AML-193 (cell line): ENCODE measurements at places on chromosomes 6 and 20.

GRCh38 chr6:13282393-13283069 lies 45.8 kb downstream of the TBC1D7 start:
- DNase-seq, result no peak

- no peak for DNase-seq
Measured at GRCh38 chr20:43508106-43508505, 609 bp downstream of the L3MBTL1 start.

DNA sequence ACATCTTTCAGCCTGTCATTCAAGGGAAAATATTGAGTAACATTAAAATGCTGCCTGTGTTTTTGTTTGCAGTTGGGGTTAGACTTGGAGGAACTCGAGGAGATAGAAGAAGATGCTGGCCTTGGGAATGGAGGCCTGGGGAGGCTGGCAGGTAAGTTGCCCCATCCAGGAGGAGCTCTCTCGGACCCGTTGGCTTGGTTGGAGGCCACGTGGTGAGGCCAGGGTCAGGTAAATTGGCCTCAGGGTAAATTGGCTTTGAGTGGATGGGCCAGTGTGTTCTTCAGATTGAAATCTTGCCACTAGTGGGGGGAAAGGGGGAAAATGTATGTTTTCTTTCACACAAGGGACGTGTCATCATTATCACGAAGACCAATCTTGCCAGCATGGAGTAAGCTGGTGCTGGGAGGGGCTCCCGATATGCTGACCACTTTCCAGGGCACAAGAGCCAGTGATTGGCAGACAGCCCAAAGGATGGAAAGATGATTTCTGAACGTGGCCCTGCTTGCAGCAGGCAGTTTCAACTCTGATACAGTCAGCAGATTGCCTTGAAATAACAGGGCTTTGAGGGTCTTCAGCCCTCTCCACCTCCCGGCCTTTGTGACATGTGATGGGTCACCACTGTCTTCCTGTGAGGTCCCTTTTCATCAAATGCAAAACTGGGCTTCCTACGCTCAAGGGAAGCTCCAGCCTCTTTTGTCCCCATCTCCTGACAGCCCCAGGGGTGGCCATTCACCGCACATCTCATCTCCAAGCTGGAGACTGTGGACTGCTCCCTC lies 21.4 kb downstream of the PYGB start:
- no peak for DNase-seq

DNA sequence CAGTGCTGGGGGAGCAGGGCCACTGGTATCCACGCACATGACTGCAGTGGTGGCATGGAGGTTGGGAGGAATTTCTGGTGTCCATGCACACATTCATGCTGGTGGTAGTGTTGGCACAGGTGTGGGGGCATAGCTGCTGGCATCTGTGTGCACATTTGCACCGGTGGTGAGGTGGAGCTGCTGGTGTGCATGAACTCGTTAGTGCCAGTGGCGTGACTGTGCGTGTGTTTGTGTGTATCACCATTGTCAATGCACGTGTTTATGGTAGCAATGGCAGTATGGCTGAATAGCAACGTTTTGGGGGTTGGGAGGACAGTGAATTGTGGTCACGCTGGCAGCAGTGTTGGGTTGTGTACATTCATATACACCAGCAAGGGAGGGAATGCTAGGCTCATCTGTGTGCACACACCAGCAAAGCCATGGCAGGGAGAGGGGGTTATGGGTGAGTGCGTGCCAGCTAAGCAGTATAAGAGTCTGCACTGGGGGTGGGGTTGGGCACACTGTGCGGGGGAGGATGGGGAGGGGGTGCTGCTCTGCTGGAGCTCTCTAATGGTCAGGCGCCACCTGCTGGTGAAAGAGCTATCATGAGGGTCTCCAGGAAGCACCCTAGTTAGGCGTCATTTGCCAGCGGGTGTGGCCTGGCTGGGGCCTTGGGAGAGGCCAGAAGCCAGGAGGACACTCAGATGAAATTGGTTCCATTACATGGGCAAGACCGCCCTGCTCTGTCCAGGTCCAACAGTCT lies 626.1 kb upstream of the ID4 start:
- no peak for DNase-seq

DNA sequence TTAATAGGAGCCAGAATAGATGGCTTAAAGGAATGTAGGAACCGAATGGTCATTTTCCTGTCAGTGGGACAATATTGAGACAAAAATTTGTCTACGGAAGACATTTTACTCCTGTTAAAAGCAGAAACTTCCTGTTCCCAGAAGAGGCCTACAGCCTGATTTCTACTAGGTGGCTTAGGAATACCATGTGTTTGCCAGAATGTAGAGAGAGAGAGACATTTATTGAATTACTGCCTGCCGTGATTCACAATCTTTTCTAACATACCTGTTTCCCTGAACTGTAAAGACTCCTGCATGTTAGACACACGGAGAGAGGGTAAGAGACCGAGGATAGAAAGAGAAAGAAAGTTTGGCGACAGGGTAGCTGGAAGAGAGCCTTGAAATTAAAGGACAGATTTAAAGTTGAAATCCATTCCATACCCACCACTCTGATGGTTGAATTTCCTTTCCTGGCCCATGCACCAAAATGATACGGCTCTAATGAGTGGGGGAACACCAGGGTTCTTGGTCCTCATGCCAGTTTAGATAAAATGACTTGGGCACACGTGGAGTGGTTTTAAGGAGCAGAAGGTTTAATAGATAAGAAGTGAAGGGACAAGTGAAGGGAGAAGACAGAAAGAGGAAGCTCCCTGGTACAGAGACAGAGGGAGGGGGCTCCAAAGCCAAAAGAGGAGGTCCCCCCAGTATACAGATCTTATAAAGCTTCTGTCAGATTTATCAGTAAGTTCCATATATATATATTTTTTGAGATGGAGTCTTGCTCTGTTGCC lies 22.5 kb downstream of the NCOA3 start:
- DNase-seq, result no peak

GRCh38 chr6:8436966-8437365 lies 1.6 kb upstream of the SLC35B3 start:
- DNase-seq, result no peak

- no peak for DNase-seq
Measured at GRCh38 chr20:10260316-10260715, 41.7 kb downstream of the SNAP25 start.

- no peak for DNase-seq
Measured at GRCh38 chr6:148760568-148761526, 14.0 kb downstream of the UST start.

DNA sequence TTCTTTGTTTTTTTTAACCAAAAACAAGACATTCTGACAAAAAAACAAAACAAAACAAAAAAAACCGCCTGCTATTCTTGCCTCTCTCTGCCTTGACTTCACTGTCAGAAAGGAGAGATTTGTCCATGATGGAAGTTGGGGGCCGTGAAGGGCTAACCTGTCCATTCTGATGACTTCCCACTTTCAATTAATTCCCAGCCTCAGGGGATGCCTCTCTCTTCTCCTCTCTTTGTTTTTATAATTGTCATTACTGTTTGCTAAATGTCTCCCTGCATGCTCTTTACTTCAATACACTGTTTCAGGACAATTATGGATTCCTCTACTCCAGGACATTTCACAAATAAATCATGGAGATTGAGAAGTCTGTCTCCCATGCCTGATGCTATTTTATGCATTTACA lies 130.5 kb upstream of the CNR1 start:
- no peak for DNase-seq

DNA sequence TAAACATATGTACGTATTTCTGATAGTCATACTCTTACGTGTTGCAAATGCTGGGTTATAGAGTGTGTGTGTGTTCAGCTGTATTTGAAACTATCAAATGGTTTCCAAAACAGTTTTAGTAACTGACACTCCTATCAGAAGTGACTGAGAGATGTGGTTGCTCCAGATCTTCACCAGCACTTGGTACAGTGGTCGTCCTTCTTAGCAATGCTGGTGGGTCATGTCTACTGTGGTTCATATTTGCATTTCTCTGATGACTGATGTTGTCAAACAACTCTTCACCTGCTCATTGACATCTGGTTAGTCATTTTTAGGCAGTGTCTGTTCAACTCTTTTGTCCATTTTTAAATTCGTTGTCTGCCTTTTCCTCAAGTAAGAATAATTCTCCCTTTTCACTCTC lies 259.3 kb downstream of the KIF16B start:
- no peak for DNase-seq

DNA sequence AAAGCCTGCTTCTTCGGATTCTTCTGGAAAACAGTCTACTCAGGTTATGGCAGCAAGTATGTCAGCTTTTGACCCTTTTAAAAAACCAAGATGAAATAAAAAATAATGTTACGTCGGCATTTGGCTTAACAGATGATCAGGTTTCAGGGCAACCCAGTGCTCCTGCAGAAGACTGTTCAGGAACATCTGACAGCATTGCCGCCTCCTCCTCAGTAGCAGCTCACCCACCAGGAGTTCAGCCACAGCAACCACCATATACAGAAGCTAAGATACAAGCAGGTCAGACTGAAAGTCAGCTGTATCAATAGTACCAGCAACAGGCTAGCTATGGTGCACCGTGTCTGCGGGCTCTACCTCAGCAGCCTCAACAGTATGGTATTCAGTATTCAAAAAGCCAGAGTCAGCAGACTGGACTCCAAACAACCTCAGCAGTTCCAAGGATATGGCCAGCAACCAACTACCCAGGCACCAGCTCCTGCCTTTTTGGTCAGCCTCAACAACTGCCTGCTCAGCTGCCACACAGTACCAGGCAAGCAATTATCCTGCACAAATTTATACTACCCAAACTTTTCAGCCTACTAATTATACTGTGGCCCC lies 51.9 kb downstream of the BTBD9 start:
- no peak for DNase-seq

DNA sequence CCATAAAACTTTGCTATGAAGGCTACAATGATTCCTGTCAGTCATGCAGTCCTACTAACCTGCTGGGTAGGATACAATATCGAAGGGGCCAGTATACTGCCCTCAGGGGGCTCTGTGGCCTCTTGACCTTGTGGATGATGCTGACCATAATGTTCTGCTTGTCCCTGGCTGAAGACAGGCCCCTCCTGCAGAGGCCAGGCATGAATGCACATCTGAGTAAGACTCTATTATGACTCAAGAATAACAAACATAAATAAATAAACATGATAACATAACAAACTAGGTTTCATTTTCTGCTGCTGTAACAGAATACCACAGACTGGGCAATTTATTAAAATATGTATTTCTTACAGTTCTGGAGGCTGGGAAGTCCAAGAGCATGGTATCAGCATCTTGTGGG lies 44.0 kb upstream of the POU5F1 start:
- DNase-seq, result no peak

GRCh38 chr20:36377348-36378326 lies 71.5 kb downstream of the DLGAP4 start:
- DNase-seq, result no peak

DNA sequence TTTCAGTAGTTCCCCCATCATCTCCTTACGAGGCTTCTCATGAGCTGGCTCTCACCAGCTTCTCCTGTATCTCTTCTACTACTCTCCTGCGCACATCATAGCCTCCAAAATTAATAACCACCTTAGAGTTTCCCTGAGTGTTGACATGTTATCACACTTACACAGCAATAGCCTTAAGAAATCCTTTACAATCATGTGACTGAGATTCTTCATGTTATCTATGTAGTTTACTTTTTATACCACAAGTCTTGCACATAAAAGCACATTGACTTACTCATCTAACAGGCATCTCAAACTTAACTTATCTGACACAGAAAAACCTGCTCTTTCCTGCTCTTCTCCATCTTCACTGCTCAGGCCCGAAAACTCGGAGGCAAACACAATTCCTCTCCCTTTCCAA lies 103.7 kb upstream of the TAB2 start:
- no peak for DNase-seq

DNA sequence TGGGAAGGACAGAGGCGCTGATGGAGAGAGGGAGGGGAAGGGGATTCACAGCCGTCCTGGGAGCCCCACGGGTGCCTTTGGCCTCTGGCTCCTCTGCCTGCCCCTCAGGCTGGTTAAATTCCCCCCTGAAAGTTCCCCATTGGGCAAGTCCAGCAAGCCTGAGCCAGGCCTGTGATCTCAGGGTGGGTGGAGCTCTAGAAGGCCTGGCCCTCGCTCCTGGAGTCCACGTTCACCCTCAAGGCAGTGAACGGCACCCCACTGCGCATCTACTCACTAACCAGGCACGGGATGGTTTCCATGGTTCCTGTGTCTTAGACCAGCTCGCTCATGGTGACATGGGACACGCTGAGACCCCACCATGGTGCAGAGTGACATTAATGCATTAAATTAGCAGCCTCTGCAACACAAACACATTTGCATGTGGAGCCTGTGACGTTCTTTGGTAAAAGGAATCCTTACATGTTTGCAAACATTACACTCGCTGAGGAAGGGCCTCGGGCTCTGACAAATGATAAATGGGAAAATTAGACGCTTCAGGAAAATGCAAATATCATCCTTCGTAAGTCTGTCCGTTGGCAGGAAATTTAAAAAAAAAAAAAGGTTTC lies 452.7 kb downstream of the PREX1 start:
- DNase-seq, result no peak

GRCh38 chr6:75094614-75095200 lies 111.1 kb downstream of the COL12A1 start:
- no peak for DNase-seq

- DNase-seq, result peak; percentile 99
Measured at GRCh38 chr6:16752206-16752866, 8.9 kb downstream of the ATXN1 start.

- DNase-seq, result no peak
Measured at GRCh38 chr6:72792692-72793091, 170.8 kb downstream of the KCNQ5 start.

- DNase-seq, result no peak
Measured at GRCh38 chr6:4157506-4157905, 22.1 kb upstream of the ECI2 start.

GRCh38 chr6:18090349-18090786 lies 32.1 kb downstream of the NHLRC1 start:
- DNase-seq, result no peak

DNA sequence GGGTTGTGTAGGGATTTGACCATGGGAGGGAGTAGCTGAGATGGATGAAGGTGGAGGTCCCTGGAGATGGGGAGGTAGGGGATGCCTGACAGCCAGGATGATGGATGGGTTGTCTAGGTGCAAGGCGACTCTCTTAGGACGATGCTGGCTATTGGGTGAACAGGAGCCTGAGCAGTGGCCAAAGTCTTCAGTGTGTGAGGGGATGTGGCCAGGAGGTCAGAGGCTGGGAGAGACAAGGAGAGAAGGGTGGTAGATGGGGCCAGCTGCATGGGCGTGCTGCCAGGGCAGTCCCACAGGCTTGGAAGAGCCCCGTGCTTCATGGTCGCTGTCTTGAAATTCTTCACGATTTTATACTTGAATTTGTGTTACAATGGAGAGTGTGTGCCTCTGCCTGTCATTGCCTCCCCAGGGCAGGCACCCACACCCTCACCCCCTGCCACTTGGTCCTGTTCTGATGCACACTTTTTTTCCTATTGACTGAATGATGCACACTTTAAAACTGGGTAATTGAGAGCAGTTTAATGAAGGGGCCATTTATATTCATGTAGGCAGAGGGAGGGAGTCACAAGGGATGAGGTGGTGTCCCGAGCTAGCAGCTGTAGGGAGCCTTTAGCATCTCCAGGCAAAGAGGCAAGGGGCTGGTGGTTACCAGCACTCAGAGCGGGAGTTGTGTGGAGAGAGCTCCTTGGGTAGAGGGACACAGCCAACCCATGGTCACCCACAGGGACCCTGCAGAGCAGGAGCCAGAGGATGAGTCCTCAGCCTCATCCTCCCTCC lies 120.7 kb downstream of the DHX35 start:
- DNase-seq, result no peak

GRCh38 chr6:157822245-157823000 lies 623 bp upstream of the SNX9 start:
- no peak for DNase-seq

- no peak for DNase-seq
Measured at GRCh38 chr6:18883851-18884250, 496.7 kb downstream of the RNF144B start.

- DNase-seq, result peak; percentile 60
Measured at GRCh38 chr20:35773154-35773751, 1.4 kb downstream of the PHF20 start.

GRCh38 chr6:92684386-92684785 lies 735.0 kb downstream of the EPHA7 start:
- no peak for DNase-seq
